ENCODE measurements at places on chromosomes 3 and 15.

DNA sequence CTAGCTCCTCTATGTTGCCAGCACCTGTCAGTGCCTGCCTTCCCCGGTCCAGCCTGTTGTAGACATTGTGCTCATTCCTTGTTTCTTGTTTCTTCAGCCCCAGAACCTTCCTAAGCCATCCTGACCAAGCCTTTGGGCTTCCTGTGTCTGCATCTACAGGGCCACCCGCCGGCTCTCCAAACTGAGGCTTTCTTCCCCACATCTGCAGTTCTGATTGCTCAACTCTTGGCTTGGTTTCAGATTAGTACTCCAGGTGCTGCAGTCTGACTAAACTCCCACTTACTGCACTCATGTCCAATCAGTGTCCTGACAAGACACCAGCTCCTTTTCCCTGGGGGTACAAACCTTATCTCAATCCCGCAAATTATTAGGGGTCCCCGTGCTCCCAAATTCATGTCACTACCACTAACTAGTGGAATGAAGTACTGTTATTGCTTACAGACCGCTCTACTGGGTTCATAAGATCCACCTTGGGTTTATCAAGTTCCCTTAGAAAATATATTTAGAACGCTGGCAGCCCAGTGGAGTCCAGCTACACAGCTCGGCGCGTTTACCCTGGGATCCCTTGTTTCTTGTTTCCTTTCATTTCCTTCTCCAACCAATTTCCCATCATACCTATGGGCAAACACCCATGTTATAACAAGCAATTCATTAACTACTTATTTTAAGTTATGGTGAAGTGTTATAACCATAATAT lies 114.2 kb upstream of the TJP1 start:
- DNase-seq: no peak

DNA sequence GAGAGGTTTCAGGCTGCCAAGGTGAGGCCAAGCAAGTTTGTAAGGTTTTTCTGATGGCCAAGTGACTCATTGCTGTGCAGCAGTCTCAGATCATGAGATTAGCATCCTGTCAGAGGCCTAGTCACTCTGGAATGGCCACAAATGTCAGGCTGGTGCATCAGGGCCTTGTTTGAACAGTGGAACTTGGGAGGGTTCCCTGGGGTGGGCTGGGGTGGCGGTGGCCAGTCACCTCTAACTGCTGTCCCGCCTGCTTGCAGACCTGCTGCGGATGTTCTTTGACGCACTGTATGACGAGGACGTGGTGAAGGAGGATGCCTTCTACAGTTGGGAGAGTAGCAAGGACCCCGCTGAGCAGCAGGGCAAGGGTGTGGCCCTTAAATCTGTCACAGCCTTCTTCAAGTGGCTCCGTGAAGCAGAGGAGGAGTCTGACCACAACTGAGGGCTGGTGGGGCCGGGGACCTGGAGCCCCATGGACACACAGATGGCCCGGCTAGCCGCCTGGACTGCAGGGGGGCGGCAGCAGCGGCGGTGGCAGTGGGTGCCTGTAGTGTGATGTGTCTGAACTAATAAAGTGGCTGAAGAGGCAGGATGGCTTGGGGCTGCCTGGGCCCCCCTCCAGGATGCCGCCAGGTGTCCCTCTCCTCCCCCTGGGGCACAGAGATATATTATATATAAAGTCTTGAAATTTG lies 2.8 kb upstream of the FAM131A start:
- DNase-seq: no peak

GRCh38 chr15:81023483-81024264 lies 23.0 kb downstream of the TLNRD1 start:
- peak; percentile 74 for DNase-seq

GRCh38 chr15:54256190-54256589 lies 277.9 kb downstream of the UNC13C start:
- DNase-seq: no peak

- DNase-seq: no peak
Observed at GRCh38 chr3:140351466-140351865, 326.4 kb upstream of the TRIM42 start.

DNA sequence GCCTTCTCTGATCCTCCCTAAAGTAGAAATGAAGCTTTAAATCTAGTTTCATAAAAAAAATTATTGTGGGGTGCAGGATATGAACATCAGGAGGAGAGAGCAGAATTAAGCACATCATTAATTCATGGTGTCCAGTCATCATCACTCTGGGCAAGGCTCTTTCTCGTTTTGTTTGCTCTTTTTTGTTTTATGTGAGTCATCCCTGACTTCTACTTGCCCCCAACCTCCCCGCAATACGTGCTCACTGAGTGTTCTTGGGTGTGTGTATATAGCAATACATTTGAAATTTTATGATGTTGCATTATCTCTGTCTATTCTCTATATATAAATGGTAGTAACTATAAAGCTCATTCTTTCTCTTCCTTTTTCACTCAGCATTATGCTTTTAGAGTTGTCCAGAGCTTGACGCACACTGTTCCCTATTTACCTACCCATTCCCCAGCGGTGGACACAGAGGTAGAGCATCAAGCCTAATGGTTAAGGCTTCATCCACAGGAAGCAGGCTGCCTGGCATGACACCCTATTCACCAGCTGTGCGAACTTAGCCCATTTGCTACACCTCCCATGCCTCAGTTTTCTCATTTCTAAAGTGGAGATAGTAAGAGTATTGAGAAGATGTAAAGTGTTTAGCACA lies 72.3 kb downstream of the CD200R1L start:
- no peak for DNase-seq

GRCh38 chr3:71288269-71288930 lies 295.1 kb downstream of the FOXP1 start:
- no peak for DNase-seq

- no peak for DNase-seq
Observed at GRCh38 chr15:26391567-26392194, 381.2 kb downstream of the GABRB3 start.

DNA sequence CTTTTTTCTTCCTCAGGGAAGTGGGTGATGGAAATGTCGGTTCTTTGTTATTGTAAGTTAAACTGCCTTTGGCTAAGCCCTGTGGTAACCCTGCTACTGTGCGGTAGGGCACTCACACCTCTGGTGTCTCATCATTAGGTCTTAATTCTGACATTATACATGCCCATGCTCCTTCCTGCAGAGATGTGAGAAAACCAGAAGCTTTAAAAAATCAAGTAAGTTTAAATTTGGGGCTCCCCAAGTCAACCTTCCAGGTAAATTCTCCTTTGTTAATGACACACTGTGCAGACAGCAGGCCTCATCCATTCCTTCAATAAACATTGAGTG lies 155.8 kb downstream of the FAM43A start:
- DNase-seq: no peak

GRCh38 chr3:134354612-134355251 lies 19.5 kb downstream of the AMOTL2 start:
- no peak for DNase-seq

DNA sequence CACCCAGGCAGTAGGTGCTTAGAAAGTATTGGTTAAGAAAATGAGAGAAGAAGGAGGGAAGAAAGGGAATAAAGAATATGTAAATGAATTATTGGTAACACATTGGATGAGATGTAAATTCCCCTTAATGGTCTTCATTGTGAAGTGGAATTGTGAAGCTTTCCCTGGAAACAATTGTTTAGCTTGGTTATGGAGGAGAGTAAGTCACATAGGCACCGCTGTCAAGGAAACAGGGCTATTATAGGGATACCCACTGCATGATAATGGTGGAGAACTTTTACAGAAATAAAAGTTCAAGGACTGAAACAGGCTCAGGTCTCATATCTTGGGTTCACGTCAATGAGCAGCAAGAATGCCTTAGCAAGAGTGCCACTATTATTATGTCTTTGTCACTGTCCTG lies 9.5 kb downstream of the SYNPR start:
- DNase-seq: no peak

GRCh38 chr3:37833302-37834186 lies 28.1 kb upstream of the CTDSPL start:
- no peak for DNase-seq

GRCh38 chr3:134619301-134619615 lies 31.6 kb downstream of the KY start:
- DNase-seq: no peak

Data from pulmonary artery endothelial cell (primary cell).